Stimulated activated CD8-positive, alpha-beta memory T cell treated with anti-CD3 and anti-CD28 coated beads, Interleukin-4, amount 100 ng/mL, for 24 hours (primary cell): ENCODE measurements at places on chromosomes 7 and 10.

DNA sequence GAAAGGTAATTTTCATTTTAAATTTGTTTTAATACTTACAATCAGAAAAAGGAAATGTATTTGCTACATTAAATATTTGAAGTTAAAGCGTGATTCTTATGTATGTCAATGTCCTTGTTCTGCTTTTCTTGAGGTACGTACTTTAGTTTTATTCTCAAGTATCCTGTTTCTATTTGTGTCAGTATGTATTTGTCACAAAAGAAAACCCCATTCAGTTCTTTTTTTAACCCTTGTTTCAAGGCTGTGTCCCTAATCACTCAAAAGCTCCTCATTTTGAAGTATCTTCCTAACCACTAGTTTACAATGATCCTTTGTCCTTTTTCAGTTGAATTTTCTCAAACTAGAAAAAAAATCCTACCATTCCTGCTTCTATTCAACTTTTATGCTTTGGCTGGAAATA, 25.2 kb downstream of the NHLRC2 start:
- no peak for DNase-seq

DNA sequence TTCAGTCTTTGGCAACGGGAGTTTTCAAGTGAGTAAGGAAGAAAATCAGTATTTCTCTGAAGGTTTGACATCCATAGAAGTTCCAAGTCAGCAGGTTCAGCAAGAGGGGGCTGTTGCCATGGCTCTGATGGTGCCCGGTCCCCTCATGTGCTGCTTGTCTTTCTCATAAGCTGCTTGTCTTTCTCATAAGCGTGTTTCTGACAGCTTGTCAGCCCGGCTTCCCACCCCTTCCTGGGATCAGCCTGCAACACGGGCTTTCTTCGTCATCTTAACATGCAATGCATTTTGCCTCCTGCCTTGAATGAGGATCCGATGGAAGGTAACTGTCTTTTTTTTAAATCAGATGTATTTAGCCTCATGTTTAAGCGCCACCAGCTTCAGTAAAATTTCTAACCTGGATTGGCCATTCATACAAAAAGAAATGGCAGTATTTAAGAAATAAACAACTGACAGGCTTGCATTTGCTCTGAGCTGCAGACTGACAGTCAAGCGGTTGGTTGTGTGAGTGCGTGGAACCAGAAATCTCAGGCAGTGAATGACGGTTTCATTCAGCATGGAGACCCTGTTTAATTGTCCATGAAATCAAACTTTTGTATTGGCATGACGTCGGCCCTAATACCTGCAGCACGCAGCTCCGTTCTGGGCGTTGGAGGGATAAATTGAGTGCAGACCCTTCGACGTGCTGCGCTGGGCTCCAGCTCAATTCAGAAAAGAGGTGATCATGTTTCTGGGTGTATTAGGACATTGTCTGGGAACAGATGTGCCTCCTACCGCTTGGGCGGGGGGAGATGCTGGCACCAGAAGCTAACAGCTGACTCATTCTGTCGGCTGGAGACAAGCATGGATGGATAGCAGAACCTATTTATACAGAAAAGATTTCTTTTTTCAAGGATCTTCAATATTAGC, 454.7 kb upstream of the FOXK1 start:
- no peak for DNase-seq

DNA sequence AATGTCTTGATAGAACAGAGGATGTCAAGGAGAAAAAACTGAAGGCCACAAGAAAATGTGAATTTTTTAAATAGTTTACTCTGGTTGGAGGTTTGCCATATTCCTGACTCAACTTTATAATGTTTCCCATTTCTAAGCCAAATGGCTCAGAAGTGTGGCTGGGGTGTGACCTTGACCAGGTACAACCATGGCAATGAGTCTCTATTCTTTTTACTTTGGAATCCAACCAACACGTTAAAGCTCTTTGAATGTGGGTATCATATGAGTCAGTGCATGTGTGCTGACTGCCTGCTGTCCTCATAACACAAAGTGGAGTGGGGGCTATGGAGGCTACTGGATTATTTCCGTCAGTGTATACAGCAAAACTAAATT, 33.5 kb upstream of the DLD start:
- no peak for DNase-seq

DNA sequence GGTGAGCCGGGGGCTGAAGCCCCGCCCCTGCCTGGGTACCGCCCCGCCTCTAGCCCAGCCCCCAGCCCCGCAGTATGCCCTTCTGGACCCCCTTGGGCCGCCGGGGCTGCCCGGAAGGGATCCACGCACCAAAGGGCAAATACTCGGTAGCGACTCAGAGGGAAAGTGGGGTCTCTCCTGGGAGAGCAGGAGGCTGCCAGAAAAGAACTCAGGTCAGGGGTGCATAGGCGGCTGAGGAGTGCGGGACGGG, 796 bp downstream of the FBXL15 start:
- DNase-seq, result no peak

- DNase-seq, result no peak
These were observed 511.9 kb upstream of the ZMIZ1 start for GRCh38 chr10:78556705-78557432.

- DNase-seq, result peak; percentile 38
These were observed 18.6 kb downstream of the OPALIN start for GRCh38 chr10:96339956-96340904.

GRCh38 chr10:75209086-75209920, 1.3 kb upstream of the VDAC2 start:
- DNase-seq, result no peak

DNA sequence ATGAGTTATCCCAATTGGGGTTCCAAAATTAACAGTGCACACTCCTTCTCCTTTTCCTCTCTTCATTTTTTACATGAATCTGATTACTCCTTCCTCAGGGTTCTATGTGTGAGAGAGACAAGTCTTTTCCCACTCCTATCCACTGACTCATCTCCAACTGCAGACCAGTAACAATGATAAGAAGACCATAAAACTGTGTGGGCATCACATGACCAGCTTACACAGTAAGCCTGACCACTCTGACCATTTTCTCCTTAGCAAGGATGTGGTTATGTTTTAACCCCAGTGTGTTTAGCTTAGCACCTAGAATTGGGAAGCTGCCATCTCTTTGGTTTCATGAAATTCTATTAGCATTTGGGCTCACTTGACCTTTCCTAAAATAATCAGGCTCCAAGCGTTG, 145.0 kb upstream of the CALCR start:
- no peak for DNase-seq

DNA sequence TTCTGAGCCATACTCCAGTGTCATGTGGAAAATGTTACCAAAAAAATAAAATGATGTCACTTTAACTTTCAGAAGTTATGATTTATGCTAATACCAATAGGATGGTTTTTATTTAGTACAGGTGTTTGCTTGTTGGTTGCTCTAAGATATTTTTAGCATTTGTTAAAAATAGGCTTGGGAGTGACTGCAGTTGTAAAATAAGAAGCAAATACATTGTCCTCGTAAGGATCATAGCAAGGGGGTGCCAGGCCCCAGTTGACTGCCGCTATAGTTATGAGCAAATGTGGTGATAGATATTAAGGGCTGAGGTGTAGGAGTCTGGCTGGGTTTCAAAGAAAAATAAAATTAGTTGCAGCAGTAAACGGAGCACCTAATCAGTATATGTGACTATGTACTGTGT, 354.4 kb upstream of the BMPER start:
- no peak for DNase-seq

- DNase-seq, result no peak
These were observed at the start of gene CTBP2 for GRCh38 chr10:125159932-125160855. Gene CTBP2 (minus strand): TSS chr10:125160563.

DNA sequence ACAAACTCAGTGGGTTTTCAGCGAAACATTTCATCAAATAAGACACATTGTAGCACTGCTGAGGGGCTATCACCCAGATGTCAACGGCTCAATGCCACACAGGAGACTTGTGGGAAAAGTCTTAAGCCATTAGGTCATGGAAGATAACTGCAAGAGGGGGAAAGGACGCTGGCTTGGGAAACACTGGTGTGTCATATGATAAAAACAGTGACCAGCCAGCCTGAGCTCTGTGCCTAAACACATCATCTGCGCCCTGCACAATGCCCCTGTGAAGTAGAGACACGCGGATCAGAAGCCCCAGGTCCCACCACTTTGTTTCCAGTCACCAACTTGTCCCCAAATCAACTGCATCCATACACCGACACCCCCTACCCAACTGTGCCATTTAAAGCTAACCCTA, 116.7 kb downstream of the TNS3 start:
- no peak for DNase-seq

DNA sequence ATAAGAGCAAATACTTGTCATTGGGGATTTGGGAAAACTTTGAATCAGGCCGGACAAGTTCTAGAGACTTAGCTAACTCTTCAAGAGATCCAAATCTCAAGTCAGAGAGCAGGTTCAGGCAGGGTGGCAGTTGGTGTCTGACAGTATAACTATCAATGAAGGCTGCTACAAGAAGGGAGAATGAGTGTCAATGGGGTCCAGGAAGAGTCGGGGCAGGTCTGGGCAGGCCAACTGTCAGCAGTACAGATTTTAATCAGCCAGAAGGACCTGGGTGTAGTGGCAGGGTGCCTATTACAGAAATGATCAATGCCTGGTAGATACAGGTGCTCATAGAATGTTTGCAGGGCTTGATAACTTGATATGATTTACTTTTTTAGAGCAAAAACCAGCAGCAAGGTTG, 751.1 kb downstream of the GRM8 start:
- no peak for DNase-seq

DNA sequence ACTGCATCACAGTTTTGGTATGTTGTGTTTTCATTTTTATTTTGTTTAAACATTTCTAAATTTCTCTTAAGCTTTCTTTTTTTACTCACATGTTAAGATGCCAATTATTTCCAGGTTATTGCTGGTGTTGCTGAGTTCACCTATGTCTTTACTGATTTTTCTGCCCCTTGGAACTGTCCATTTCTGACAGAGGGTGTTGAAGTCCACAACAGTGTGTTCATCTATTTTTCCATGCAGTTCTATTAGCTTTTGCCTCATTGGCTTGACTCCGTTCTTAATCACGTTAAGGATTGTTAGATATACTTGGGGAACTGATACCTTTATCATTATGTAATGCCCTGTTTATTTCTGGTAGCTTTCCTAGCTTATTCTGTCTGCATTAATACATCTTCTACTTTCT, 158.0 kb upstream of the TCERG1L start:
- no peak for DNase-seq

DNA sequence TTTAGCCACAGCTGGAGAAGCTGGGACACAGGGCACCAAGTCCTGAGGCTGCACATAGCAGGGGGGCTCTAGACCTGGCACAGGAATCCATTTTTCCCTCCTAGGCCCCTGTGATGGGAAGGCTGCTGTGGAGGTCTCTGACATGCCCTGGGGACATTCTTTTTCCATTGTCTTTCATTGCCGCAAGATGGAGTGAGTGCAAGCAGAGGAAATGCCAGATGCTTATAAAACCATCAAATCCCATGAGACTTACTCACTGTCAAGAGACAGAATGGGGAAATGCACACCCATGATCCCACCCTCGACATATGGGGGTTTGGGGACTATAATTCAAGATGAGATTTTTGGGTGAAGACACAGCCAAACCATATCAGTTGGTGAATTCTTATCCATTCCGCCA, 94.7 kb upstream of the FERD3L start:
- no peak for DNase-seq

GRCh38 chr7:137407078-137407477, 63.5 kb upstream of the PTN start:
- no peak for DNase-seq

- no peak for DNase-seq
These were observed 472.9 kb upstream of the COBL start for GRCh38 chr7:51789489-51789888.

DNA sequence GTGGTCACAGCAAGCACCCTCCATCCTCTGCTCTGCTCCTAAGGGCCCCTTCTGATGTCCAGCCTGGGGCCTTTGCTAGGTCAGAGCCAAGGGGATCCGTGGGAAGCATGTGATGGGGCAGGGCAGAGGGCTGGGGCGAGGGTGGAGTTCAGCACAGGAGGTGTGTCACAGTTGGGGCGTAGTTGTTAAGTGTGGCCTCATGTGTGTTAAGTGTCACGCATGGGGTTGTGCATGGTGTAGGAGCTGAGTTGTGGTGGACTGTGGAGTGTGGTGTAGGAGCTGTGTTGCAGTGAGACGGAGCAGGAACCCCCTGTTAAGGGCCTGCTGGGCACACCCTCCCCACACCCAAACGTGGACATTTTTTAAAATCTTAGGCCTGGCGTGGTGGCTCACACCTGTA, 248.0 kb downstream of the USP6NL start:
- DNase-seq, result no peak

- no peak for DNase-seq
These were observed 45.8 kb upstream of the GLCCI1 start for GRCh38 chr7:7922684-7923385.

- no peak for DNase-seq
These were observed 309.7 kb downstream of the CTNNA3 start for GRCh38 chr10:67386260-67386659.

GRCh38 chr7:150992051-150992640, 1.3 kb downstream of the NOS3 start:
- DNase-seq, result no peak

DNA sequence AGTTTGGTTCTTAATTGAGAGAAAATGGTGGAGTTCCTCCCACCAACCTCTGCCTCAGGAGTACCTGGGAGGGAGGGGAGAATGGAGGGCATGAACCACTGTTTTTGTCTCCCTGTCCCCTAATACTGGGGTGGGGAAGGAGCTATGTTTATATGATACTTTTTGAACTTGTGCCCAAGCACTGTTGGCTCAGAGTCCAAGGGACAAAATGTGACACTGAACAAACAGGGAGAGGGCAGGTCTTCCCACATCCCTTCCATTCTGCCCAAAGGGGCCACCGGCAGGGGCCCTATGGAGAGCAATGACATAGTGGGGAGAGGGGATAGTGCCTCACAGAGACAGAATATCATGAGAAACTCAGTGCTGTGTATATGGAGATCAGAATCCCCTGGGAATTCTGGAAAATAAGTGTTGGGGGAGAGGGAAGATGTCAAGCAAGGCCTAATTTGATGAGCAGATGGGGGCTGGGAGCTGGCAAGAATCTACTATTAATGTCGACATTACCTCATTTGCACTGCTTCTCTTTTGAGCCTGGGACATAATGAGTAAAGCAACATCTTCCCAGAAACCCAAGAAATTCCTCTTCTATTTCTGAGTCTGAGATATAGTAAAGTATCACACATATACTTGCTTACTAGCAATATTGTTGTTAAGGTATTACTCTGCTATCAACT, 180.6 kb downstream of the CYP26A1 start:
- no peak for DNase-seq

DNA sequence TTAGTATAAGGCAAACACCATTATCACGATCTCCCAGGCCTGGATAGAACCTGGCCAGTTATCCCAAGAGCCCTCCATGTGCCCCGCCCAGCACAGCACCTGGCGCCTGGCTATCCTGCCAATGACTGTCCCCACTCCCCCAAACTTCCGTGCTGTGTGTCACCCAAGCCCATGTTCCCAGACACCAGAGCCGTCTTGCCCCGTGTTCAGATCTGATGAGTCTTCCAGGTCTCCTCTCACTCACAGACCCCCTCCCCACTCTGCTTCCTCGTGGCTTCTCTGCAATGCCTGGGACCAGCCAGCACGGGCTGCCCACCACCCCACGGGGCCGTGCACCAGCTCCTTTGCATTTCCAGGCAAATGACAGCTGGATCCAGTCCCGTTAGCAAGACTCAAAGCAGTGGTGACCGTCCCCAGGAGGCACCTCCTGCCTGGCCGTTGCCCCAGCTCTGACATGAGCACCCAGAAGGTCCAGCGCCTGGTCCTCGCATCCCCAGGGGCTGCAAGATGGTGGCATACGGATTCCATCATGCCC, 43.8 kb upstream of the INPP5A start:
- no peak for DNase-seq
